Dorsolateral prefrontal cortex (tissue), 122 donors: ENCODE measurements at places on chromosomes 6 and 20.

DNA sequence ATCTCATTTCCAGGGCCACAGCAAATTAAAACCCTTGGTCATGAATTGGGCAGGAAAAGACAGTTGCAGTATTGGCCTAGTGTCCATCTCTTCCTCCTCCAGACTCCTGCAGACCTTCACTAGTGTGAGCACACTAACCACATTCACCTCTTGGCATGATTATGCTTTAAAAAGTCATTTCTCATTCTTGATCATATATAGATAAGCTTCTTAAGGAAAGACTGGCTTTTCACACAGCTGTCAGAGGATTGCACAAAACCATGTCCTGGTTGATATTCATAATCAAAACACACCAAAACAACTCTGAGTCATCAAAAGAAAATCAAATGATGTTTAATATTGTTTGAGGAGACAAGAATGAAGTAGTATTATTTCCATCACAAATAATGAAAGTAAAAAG lies 52.1 kb downstream of the TMEM200A start:
- DNase-seq = no peak

GRCh38 chr6:25927178-25927577 lies 3.3 kb downstream of the SLC17A2 start:
- no peak for DNase-seq

GRCh38 chr6:147621263-147621662 lies 112.8 kb downstream of the SAMD5 start:
- no peak for DNase-seq

DNA sequence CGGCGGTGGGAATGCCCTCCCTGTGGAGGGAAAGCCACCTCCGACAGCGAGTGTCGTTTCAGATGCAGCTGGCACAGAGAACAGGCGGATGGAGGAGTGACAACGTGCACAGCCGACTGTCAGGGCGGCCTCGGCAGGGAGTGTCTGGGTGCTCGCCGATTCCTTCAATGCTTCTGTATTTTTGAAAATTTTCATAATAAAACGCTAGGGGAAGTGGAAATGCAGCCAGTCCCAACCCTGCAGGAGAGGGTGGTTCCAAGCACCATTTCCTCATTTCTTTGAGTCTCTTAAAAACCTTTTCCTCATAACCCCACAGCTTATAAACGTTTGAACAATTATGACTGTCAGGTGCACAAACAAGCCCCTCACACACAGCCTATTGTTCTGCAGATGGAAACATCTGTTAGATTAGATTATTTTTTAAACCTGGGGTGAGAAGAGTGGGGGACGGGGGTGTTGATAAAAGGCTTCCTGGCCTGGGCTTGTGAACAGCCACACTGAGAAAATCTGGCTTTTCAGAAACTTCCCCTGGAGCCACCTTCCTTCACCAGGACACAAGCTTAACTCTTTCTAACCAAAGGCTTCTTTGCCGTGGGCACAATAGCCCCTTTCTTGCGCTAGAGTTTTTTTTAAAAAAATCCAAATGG lies 228.9 kb downstream of the ANKRD60 start:
- no peak for DNase-seq

GRCh38 chr20:17810847-17811627 lies 111.3 kb downstream of the BANF2 start:
- no peak for DNase-seq

GRCh38 chr20:18279242-18279641 lies 9.1 kb upstream of the ZNF133 start:
- DNase-seq = no peak

DNA sequence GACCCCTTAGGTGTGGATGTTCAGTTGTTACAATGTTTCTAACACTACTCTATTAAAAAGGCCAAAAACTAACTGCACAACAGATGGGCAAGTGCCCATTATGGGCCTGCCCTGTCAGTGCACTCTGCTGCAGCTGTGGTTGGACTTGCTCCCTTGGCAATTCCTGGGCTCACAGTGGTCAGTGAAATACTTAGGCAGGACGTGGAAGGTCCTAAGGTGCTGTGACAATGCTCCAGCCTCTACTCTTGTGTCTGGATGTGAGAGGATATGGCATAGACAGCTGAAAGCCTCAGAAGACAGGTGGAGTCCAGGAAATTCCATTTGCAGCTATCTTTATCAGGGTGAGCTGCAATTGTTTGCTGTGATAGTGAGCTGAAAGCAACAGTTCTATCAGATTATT lies 136.5 kb upstream of the OLIG3 start:
- DNase-seq = no peak

DNA sequence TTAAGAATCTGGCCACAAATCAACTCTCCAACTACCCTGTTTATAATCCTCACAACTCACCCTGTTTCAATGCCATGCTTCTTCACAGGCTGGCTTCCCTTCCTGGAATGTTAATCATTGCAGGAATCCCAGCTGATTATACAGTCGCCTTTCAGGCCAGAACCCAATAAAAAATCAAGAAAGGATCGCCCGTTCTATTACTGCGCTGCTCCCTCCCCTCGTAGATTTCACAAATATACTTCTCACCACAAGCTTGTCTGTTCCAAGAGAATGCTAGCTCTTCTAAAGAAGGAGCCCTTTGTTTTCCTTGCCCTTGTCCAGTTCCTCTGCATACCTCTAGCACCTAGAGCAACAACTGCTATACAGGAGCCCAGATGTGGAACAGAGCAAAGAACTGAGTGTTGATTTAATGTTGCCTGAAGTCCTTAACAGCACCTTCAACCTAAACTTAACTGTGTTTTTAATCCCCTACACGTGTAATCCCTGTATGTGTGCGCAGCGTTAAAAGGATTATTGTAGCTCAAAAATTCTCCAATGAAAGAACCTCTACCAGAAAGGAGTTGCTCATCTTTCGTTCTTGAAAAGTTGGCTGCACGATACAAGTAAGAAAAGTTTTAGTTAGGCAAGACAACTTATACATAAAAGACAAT lies 988 bp downstream of the ECHDC1 start:
- no peak for DNase-seq

GRCh38 chr6:140285471-140285870 lies 911.0 kb upstream of the CITED2 start:
- DNase-seq = no peak

DNA sequence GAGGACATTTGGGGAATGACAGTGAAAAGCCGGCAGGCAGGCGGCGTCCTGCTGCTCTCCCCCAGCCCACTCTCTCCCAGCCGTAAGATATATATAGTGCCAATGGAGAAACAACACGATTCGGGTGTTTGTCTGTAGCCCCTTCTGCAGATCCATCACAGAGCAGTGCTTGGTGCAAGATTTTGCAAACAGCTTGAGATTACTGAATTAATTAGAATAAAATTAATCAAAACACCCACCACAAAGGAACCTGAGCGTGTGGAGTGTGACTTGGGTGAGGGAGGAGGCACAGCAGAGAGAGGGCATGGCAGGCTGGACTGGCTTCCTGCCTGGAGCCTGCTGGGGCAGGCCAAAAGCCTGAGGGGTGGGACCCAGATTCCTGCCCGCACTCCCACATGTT lies 28.8 kb upstream of the CCDC167 start:
- DNase-seq = no peak

DNA sequence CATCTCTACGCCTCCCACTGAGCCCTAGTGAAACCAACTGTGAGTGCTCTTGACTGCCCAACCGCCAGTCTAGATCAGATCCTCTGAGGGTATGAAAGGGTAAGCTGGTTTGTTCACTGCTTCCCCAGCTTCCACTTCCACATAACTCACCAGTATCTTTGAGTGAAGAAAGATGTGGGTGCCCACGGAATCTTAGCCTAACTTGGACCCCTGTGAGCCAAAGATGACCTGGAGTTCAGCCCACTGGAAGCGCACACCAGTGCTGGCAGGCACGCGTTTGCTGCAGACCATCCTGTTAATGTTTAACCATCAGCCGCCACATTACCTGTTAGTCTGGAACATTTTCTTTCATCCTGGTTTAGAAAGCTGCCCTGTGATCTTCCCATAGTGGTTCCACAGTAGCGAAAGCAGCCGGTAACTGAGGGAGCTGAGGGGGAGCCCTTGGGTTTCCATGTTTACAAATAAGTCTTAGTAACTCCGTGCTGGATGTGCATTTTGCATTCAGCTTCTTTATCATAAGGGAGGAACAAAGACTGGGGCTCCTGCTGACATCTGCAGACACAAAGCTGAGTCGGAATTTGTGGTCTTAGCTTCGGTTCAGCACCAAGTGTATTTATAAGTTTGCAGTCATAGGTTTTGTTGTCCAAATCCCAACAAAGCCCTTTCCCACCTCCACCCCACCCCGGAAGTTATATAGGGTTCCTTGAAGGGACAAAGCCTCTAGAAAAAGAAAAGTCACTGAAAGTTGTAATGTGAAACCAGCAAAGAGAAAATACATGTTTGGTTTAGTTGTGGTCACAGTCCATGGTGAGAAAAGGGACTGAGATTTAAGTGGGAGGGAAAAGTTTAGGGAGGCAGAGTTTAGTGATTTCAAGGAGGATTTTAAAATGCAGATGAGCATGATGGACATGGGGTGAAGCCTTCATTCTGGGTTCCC lies 71.0 kb downstream of the SSR1 start:
- no peak for DNase-seq

DNA sequence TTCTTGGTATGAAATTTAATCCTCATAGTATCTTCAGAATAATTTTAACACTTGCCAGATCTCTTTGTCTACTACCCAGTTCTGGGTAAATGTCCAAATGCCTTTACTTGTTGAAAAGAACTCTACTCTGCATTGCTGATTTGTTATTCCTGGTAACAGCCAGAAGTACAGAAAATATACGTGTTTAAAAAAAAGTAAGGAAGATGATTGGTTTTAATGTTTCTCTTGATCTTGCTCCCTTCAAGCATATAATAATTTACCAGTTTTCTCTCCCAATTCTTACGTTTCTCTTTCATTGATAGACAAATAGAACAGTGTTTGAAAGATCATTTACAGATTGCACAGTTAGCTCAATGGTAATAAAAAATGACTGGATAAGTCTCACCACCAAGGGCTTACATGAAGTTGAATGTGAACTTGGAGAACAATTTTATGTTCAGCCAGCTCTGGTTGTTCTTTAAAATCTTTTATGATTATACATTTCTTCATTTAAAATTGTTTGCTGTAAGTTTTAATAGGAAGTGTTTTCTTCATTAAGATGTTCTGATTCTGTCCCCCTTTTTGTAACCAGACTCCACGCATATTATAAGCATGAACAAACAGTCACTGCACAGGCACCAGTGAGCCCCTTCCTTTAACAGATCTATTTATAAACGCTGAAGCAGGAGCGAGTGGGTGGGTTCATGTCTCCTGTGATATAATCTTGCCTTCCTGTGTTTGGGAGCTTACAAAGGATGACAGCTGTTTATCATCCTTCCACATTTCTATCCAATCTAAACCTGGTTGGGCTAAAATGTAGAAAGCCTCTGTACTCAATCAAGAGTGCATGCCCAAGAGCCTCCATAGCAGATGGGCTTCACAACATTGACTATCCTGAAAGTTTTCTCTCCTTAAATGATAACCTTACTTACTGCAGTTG lies 299.5 kb downstream of the PRL start:
- no peak for DNase-seq

- DNase-seq = no peak
These were observed 47.5 kb downstream of the RALGAPA2 start for GRCh38 chr20:20664795-20665589.

GRCh38 chr6:43823879-43824702 lies 54.1 kb downstream of the VEGFA start:
- no peak for DNase-seq

DNA sequence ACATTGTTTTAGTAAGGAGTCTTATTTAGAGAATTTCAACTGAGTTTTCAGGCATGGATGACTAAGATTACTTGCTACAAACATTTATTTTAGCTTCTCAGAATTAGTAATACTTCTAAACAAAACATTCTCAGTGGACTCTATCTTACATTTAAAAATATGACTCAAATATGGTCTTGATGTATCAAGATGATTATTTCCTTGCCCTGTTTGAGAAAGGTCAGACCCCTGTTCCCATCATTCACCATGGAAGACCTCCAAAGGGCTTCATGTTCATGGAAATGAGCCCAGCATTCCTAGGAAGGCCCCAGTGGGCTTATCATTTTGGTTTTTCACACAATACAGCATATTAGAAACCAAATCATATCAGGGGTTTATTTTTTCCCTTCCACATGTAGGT lies 24.6 kb upstream of the TRPC4AP start:
- no peak for DNase-seq

GRCh38 chr20:10637563-10637962 lies 36.2 kb downstream of the JAG1 start:
- DNase-seq = no peak

DNA sequence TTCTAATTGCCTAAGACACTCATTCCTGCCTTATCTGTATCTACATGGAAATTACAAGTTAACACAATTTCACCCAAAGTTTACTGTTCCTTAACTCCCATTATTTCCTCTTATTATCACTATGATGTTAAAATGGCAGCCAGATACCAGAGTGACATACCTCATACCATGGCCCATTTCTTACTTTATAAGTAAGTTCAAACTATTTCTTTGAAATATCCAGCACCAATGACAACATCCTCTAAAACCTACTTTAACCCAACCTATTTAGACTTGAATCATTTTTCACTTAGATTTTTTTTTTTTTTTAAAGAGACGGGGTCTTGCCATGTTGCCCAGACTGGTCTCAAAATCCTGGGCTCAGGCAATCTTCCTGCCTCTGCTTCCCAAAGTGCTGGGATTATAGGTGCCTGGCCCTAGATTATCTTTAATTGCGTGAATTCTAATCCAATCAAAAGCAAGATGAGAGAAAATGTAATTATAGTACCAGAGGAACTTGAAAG lies 10.0 kb downstream of the REV3L start:
- no peak for DNase-seq

DNA sequence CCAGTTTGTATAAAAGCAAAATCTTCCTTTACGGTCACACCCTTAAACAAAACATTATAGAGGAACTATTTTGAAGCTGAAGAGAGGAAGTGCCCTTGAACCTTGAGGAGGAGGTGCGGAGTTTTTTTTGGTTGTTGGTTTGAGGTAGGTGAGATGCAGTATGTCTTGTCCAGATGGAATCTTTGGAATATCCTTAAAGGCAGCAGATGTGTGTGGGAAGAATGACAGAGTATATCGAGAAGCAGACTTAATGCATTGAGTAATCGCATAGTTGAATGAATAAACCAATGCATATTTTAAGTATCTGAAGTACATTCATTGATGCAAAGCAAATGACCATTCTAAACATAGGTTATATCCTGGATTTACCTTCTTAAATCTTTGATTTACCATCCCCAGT lies 49.9 kb downstream of the AIG1 start:
- DNase-seq = no peak

- no peak for DNase-seq
These were observed 3.6 kb downstream of the AIG1 start for GRCh38 chr6:143064271-143064670.

DNA sequence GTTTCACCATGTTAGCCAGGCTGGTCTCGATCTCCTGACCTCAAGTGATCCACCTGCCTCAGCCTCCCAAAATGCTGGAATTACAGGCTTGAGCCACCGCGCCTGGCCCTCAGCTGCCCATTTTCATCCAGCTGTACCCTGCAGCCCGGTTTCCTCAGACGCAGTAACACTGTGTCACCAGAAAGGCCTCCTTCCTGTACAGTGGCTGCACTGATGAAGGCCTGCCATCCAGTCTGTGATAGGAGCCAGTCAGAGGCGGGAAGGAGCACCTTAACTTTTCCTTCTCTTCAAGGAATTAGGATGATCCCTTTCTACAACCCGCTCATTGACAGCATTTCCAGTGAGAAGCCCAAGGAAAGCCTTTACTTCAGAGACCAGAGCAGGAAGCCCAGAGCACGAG lies 75.9 kb downstream of the GFOD1 start:
- no peak for DNase-seq

GRCh38 chr6:109892451-109893435 lies 85.4 kb upstream of the GPR6 start:
- DNase-seq = no peak

- DNase-seq = no peak
These were observed 160.0 kb downstream of the HACE1 start for GRCh38 chr6:104699593-104700329.

GRCh38 chr6:142339113-142339512 lies 37.3 kb downstream of the ADGRG6 start:
- no peak for DNase-seq
